NCI-H1048 (cell line): ENCODE measurements at places on chromosomes 5 and 9.

- peak; percentile 2 for DNase-seq
These were observed 188.8 kb downstream of the FBN2 start for GRCh38 chr5:128349044-128349858.

DNA sequence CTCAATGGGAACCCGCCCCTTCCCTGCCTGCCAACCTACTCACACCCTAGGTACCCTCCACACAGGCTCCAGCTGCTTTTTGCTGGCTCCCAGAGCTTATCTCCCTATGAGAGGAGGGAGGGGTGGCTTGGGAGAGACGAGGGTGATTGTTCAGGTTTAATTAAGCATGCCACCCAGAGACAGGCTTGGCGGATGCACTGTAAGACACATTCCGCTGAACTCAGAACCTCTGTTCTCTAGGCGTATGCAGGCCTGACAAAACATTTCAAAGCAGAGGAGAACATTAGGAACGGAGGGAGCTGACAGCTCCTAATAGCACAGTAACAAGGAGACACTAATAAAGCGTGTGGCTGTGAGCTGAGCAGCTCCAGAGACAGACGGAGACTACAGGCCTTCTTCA is 80.1 kb downstream of the TRIM32 start:
- DNase-seq = no peak

DNA sequence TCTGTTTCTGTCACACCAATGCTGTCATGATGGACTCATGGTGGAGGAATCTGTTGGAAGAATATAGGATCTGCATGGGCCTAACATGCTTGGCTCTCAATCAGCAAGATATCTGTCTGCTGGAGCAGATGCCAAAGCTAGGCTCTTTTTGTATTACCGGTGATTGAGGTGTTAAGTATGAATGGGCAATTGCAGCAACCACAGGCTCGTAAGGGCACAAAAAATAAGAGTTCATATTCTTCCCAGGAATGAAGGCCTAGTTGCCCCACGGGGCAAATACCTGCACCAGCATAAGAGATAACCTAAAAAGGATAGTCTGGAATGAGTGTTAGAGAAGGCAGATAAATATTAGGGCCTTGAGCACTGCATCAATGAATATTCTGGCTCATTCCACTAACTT is 679.5 kb upstream of the COX7C start:
- DNase-seq = no peak

GRCh38 chr5:1400211-1400855 is 44.9 kb downstream of the SLC6A3 start:
- no peak for DNase-seq

DNA sequence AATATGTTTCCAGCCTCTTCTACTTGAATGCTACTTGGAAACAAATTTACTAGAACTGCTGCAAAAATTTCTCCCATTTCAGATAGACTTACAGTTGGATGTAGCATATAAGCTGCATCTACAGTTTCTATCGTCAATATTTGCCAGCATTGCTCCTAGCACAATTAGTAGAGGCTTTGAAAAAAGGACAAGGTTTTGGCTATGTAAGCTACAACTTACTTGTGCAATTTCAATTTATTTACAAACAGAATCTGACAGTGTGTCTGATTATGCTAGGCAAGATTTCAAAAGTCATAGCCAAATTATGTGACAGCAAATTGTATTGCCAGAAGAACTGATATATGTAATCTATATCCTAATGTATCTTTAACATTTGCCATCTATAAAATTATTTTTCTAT is 628.4 kb upstream of the FAM174A start:
- no peak for DNase-seq

GRCh38 chr9:130837643-130838042 is 2.6 kb downstream of the ABL1 start:
- no peak for DNase-seq

GRCh38 chr5:50822761-50823160 is 156.3 kb downstream of the PARP8 start:
- DNase-seq = no peak

GRCh38 chr9:123795336-123795735 is 134.6 kb downstream of the DENND1A start:
- DNase-seq = no peak

- DNase-seq = no peak
These were observed 434 bp downstream of the GLRX start for GRCh38 chr5:95822043-95822541.

DNA sequence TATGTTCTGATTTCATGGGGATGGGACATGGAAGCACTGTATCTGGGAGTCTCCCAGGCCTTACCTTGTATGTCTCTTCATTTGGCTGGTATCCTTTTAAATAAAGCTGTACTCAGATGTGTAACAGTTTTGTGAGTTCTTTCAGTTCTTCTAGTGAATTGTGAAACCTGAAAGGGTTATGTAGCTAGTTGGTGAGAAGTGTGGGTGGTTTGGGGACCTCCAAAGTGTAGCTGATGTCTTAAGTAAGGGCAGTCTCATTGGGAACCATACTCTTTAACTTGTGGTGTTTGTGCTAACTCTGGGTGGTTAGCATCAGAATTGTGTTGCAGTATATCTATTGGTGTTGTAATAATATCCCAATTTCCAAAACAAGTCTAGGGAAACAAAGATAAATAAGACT is 166.9 kb upstream of the CCNH start:
- DNase-seq = no peak

GRCh38 chr9:26339796-26340195 is 552.8 kb downstream of the CAAP1 start:
- no peak for DNase-seq

- no peak for DNase-seq
These were observed 39.2 kb downstream of the WDR36 start for GRCh38 chr5:111131356-111131755.

GRCh38 chr5:30918171-30918570 is 275.3 kb upstream of the CDH6 start:
- no peak for DNase-seq

DNA sequence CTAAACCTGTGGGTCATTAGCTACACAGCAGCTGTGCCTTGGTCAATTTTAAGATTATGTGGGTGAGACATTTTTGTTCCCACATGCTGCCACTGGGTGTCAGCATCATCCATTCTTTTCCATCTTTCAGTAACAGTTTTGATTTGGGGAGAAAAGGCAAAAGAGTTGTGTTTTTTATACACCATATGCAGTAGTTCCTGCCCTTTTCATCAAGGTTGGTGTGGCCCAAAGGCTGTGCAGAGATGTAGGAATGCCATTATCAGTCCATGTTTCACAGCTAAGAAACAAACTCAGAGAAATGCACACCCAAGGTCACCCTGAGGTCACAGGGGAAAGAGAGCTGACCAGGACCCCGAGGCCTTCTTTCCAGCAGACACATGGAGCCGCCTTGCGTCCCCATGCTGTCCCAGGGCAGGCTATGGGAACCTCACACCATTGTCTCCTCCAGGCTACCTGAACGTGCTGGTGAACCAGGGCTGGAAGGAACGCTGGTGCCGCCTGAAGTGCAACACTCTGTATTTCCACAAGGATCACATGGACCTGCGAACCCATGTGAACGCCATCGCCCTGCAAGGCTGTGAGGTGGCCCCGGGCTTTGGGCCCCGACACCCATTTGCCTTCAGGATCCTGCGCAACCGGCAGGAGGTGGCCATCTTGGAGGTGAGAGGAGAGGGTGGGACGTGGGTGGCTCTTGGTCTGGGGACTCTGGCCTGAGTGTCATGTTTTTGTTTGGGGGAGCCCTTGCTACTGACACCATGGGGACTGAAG is 27.8 kb upstream of the GRPEL2 start:
- DNase-seq = no peak

GRCh38 chr9:137302118-137302448 is at the start of gene NRARP:
TSS of gene NRARP (minus strand) at chr9:137302271. CDS start at chr9:137301928, 343 bp downstream.
- peak; percentile 75 for DNase-seq

DNA sequence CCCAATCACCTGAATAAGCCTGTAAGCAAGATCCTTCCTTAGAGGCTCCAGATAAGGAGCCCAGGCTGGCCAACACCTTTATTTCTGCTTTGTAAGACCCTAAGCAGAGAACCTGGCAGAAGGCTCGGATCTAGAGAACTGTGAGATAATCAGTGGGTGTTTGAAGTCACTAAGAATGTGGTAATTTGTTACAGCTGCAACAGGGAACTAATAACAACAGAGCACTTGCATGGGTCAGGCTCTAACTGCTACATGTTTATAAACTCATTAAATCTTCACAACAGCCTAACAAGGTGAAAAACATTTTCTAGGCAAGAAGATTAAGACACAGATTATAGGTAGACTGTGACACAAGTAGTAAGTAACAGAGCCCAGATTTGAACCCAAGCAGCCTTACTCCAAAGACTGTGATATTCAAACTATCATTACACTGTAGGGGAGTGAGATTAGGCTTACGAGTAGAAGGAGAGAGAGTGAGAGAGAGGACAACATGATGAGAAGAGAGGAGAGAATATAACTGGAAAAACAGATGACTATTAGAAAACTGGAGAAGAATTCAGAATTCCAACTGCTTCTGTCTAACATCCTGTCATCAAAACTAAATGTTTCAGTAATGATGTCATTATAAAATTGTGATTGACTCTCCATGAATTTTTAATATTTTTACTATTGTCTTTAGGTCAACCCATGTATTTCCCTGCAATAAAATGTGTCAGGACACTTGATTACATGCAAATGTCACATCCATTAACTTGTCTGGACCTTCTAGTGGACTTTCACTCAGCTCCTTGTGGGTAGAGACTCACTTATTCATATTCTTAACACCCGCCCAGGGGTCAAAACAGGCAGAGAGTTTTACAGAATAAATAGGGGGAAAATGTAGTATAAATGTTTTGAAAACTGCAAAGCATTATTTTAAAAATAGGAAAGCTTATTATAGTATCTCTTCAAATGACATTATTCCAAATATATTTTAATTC is 290.9 kb upstream of the RGMB start:
- DNase-seq = no peak
